ENCODE measurements at places on chromosomes 1 and 21.

- DNase-seq: no peak
Observed at GRCh38 chr21:41366522-41367151, 4.8 kb downstream of the MX2 start.

- DNase-seq: no peak
Observed at GRCh38 chr1:178614286-178614685, 101.4 kb downstream of the TEX35 start.

DNA sequence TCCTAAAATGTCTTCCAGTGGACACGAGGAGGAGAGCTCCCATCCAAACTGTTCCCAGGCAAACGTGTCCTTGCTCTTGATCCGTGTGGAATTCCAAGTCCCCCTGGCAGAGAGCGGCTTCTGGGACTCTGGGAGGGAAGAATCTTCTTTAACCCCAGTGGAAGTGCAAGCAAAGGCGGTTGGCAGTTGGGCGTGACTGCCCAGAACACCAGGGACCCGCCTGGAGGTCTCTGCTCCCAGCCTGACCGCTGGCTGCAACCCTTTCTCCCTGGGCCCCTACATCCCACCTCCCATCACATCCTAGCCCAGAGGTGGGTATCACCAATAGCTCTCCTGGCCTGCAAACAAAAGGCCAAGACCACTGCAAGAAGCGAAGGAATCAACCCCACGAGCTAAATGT, 17.8 kb downstream of the CASZ1 start:
- DNase-seq: no peak

GRCh38 chr21:31660259-31660565, 719 bp downstream of the SOD1 start:
- DNase-seq: no peak

- no peak for DNase-seq
Observed at GRCh38 chr1:230293390-230293700, 132.8 kb downstream of the PGBD5 start.

DNA sequence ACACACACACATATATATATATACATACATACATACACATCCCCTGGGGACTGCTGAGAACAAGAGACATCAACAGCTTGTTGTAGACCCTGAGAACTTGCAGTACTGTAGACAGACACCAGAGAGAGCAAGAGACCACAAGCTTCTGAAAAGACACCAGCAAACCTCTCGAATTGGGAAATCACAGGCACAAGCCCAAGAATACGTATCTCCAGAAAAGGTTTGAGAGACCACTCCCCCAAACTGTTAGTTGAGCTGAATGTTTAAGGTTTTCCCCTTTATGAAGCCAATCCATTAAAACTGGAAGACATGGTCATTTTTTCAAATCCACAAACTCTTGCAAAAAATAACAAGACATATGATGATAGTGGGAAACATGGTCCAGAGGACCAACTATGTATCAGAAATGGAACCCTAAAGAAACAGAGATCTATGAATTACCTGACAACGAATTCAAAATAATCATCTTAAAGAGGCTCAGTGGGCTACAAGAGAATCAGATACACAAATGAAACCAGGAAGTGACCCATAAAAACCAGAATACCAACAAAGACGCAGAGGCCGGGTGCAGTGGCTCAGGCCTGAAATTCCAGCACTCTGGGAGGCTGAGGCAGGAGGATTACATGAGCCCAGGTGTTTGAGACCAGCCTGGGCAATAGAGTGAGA, 45.1 kb downstream of the SLC2A1 start:
- no peak for DNase-seq

DNA sequence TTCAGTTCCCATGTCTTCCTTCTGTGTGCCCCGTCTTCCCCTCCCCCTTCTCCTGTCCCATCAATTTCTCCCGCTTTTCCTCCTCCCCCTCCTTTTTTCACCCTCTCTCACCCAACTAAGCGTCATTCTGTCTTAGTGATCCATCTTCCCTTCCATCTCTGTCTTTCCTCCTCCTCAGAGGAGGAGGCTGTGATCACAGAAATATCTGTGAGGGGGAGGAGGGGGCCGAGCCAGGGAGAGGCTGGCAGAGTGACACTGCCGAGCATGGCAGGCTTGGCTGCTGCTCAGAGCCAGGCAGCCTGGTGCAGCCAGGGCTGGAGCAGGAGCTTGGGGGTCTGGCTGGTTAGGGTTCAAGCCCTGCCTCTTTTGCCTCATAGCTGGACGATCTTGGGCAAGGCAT, 7.6 kb downstream of the HTR6 start:
- no peak for DNase-seq

GRCh38 chr1:35377555-35377954, 109.0 kb downstream of the ZMYM4 start:
- DNase-seq: no peak
